NCI-H1436 (cell line): ENCODE measurements at places on chromosomes 16 and 17.

- DNase-seq = no peak
Observed at GRCh38 chr16:6309271-6309670, 1023.4 kb upstream of the RBFOX1 start.

- no peak for DNase-seq
Observed at GRCh38 chr17:61783556-61784304, 79.6 kb downstream of the BRIP1 start.

DNA sequence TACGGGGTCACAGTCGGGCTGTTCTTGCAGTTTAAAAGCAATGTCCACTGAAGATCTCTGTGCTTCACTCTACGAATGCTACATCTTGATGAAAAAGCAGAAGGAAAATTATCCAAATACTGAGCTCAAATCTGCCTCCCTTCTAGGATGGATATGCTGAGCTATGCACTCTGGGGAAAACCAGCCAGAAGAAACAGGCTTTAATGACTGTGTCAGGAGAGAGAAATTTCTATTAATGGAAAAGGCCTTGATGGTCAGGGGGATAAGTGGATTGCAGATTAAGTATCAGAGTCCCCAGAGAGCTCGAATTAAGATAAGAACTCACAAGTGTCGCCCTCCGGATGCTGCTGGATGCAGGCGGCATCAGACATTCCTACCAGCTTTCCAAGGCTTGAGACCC is 39.6 kb upstream of the RCVRN start:
- DNase-seq = no peak

GRCh38 chr16:55501549-55502322 is 7.1 kb upstream of the LPCAT2 start:
- no peak for DNase-seq

- DNase-seq = no peak
Observed at GRCh38 chr16:20271893-20272292, 55.4 kb downstream of the GP2 start.

DNA sequence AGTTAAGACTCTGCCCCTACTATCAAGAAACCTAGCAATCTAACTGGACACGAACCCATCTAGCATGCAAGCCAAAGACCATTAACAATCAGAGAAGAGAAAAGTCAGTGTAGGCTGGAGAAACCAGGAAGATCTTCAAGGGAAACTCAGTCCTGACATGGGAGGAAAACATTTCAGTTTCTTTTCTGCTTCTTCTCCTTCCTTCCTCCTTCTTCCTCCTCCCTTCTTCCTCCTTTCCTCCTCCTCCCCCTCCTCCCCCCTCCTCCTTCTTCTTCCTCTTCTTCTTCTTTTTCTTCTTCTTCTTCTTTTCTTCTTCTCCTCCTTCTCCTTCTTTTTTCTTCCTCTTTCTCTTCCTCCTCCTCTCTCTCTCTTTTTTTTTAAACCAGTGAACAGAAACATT is 29.6 kb upstream of the SHISA9 start:
- DNase-seq = no peak

DNA sequence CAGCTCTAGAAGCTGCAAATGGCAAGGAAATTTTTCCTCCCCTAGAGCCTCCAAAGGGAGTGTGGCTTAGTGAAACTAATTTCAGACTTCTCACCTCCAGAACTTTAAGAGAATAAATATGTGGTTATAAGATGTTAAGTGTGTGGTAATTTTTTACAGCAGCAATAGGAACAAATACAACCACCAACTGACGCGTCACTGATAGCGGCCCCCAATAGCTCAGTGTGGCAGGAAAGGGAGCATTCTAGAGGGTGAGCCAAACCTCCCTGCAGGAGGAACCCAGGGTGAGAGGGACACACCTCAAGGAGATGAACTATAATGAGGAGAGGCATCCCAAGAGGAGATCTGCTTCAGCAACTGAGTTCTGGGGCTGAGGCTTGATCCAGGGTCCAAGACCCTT is 4.0 kb downstream of the CCL4 start:
- DNase-seq = no peak

- no peak for DNase-seq
Observed at GRCh38 chr16:69463876-69464275, 39.5 kb downstream of the CYB5B start.

- no peak for DNase-seq
Observed at GRCh38 chr16:3949287-3949686, 68.8 kb upstream of the CREBBP start.

GRCh38 chr17:68462381-68463210 is 5.3 kb upstream of the WIPI1 start:
- peak; percentile 96 for DNase-seq

- DNase-seq = no peak
Observed at GRCh38 chr17:16879686-16880085, 92.2 kb downstream of the TNFRSF13B start.

DNA sequence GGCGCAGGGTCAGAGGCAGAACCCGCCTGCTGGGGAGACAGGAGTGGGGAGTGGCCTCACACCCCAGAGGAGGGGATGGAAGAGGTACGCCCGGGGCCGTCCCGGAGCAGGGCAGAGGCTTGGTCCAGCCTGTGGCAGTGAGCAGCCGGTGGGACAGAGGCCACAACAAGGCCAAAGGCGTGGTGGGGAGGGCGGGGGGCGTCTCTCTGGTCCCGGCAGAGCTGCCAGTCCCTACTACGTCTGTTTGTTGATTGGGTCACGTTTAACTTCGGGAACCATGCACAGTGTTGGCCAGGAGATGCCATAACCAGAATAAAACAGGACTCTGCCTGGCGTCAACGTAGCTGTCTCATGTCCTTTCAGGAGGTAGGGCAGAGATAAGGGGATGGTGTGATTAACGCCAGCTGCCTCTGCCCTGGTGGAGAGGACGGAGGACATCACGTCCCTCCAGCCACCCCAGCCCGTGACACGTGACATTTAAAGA is 192.8 kb downstream of the BANP start:
- no peak for DNase-seq

DNA sequence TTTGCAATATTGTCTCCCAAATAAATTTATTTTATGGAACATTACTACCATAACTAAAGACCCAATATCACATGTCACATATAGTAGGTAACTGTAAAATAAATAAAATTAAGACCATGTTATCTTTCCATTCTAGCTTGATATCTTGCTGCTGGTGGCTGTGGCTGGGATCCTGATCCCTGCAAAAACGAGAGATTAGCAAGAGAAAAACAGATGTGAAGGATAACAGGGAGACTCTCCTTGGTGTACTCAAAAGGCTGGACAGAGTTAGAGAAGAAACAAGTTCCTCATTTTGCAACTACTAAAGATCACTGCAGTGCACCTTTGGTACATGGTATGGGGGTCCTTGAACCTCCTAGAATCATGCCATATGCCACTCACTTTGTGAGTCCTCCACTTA is 49.7 kb downstream of the ARHGAP27 start:
- no peak for DNase-seq

DNA sequence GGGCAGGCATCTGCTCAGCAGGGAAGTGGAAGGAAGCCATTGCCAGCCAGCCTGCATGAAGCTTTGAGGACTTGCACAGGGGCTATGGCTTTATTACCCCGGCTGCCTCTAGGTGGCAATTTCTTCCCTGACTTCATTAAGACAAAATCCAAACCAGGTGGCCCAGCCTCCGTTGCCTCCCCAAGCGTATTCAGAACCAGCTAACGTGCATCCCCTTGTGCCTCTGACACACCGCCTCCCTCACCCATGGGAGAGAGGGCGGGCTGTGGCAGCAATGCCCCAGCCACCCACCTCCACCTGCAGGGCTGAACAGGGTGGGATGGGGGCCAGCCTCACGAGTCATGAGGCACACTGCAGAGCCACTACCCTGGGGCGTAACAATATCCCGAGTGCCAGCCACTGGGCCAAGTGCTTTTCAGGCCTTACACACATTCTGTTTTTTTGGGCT is 6.8 kb downstream of the KIFC3 start:
- DNase-seq = peak; percentile 64

GRCh38 chr16:80273635-80274538 is 266.9 kb upstream of the DYNLRB2 start:
- DNase-seq = no peak

DNA sequence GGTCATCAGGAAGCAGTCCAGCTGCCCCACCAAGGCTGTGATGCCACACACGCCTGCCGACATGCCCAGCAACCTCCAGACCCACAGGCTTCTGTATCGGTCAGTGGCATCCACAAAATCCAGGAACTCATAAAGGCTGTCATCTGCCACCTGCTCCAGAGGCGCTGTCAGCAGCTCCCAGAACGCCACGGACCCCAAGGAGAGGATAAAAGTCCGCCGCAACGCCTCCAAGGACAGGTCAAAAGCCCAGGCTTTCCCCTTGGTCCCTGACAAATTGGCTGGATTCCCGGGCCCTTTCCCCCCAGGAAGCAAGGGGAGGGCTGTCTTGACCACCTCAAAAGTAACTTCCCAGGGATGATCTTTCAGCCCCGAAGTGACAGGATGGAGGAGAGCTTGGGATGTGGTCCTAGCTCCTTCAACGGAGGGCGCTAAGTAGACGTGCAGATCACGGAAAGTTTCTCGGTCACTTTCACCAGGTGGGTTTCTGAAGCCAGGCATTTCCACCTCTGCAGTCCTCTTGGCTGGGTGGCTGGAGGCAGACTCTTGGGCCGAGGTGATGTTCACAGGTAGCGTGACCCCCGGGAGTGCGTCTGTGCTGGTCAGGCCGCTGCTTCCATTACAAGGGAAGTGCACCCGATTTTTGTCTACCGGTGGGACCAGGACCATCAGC is 854 bp downstream of the MFSD6L start:
- no peak for DNase-seq

GRCh38 chr17:42928714-42929496 is 28.3 kb downstream of the G6PC1 start:
- DNase-seq = peak; percentile 61
